Ascending aorta (tissue), 2 donors: ENCODE measurements at places on chromosomes 7 and 10. TPM values are rescaled to one million over a fixed set of nuclear protein-coding genes. Genes with fewer than 3 reads are reported as not detected.
A peak's percentile ranks its signal among the peaks of the same experiment; 100 is the strongest.

GRCh38 chr7:42673951-42674350, 237.9 kb downstream of the C7orf25 start:
- DNase-seq, result no peak
- peaks cover 7% of the 10 kb centered on the region for H3K4me1 ChIP-seq
- H3K27me3 ChIP-seq, result no peaks in the 10 kb centered on the region
- H3K27ac ChIP-seq, result no peak overlapping the region

GRCh38 chr10:69377191-69377590, 39.5 kb downstream of the TACR2 start:
- peaks cover 70% of the 10 kb centered on the region for H3K36me3 ChIP-seq
- H3K27ac ChIP-seq, result peak overlapping the region; percentile 75
- no peak overlapping the region for H3K4me3 ChIP-seq

DNA sequence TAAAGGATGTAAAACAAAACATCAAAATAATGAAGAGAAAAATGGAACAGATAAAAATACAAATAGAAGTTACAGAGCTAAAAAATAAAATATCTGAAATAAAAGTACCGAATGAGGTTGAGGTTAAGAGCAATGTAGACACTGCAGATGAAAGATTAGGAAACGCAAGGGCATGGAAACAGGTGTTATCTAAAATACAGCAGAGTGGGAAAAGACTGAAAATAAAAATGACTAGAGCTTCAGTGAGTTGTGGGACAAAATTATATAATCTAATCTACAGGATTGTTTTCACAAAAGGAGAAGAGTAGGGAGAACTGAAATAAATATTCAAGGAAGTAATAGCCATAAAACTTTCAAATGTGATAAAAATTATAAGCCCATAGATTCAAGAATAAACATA, 123.8 kb downstream of the PTEN start:
- no peaks in the 10 kb centered on the region for H3K36me3 ChIP-seq
- no peak overlapping the region for H3K4me3 ChIP-seq
- H3K27ac ChIP-seq, result no peak overlapping the region
- H3K27me3 ChIP-seq, result no peaks in the 10 kb centered on the region
- no peaks in the 10 kb centered on the region for H3K4me1 ChIP-seq
- DNase-seq, result no peak

DNA sequence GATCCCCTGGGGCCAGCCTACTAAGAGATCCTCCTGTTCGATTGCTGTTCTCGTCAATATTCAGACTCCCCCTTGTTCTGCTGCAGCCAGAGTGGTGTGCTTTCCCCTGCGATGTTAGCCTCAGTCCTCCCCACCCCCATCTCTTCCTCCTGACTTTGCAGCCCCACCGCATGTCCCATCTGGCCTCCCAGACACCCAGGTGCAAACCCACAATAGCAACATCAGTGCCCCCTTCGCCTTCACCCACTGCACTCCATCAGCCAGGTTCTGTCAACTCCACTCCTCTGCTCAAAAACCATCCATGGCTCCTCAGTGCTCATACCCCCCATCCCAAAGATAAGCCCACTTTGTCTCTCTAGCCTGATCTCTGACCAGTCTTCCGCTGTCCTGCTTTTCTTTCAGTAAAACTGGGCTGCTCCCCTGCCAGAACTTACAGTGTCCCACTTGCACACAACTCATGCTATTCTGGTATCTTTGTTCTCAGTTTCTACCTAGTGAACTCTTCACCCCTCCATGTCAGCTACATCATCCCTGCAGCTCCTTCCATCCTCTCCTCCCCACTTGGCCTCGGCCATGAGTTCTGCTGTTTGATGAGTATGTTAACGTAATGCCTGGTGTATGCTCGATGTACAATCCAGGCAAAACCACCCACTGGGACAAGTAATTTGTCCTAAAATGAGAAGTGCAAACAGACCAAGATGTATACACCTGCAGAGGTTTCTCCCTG, 26.6 kb downstream of the COL13A1 start:
- no peak for DNase-seq
- H3K27me3 ChIP-seq, result no peaks in the 10 kb centered on the region
- H3K4me1 ChIP-seq, result no peaks in the 10 kb centered on the region

The STRIP2 gene
- total RNA-seq, result 2.3 TPM

- no peaks in the 10 kb centered on the region for H3K36me3 ChIP-seq
- H3K27me3 ChIP-seq, result no peaks in the 10 kb centered on the region
- DNase-seq, result no peak
- no peak overlapping the region for H3K27ac ChIP-seq
Measured at GRCh38 chr7:158975526-158976467, 119.4 kb downstream of the DYNC2I1 start.

DNA sequence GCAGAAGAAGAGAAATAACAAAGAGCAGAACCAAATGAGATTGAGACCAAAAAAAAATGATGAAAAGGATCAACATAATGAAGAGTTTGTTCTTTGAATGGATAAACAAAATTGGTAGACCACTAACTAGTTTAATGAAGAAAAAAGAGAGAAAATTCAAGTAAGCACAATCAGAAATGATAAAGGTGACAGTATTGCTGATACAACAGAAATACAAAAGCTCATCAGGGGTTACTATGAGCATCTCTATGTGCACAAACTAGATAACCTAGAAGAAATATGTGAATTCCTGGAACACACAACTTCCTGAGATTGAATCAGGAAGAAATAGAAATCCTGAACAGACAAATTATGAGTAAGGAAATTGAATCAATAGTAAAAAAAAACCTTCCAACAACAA, 157.1 kb downstream of the ZEB1 start:
- no peaks in the 10 kb centered on the region for H3K36me3 ChIP-seq
- H3K27me3 ChIP-seq, result no peaks in the 10 kb centered on the region
- no peak for DNase-seq

The GIMAP2 gene
- 12.3 TPM for total RNA-seq

GRCh38 chr7:26760501-26760900, 103.9 kb downstream of the SKAP2 start:
- H3K27me3 ChIP-seq, result no peaks in the 10 kb centered on the region
- no peak for DNase-seq
- H3K36me3 ChIP-seq, result no peaks in the 10 kb centered on the region
- H3K27ac ChIP-seq, result no peak overlapping the region
- H3K4me3 ChIP-seq, result no peak overlapping the region

DNA sequence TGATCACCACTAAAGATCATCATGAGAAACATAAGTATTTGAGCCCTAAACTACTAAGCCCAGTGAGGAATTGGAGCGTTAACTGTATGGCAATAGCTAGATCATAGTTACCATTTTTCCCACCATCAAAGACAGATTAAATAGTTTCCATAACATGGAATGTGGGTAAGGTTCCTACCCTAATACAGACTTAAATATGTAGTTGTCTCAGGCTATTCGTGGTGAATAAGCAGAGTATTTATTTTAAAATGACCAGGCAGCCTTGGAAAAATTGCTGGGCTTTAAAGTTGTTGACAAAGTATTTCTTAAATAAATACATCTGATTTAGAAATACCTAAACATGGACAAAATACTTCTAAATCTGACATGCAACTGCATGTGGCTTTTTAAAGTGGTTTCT, 106.8 kb downstream of the NT5C2 start:
- no peak overlapping the region for H3K4me3 ChIP-seq
- H3K27me3 ChIP-seq, result no peaks in the 10 kb centered on the region
- H3K4me1 ChIP-seq, result no peaks in the 10 kb centered on the region
- no peak for DNase-seq
- peaks cover 68% of the 10 kb centered on the region for H3K36me3 ChIP-seq
- peak overlapping the region; percentile 68 for H3K27ac ChIP-seq

GRCh38 chr7:101891936-101892640, 74.7 kb downstream of the CUX1 start:
- H3K4me1 ChIP-seq, result peaks cover 4% of the 10 kb centered on the region
- no peak overlapping the region for H3K4me3 ChIP-seq
- no peak overlapping the region for H3K27ac ChIP-seq
- H3K27me3 ChIP-seq, result no peaks in the 10 kb centered on the region
- DNase-seq, result no peak

- no peak for DNase-seq
- no peak overlapping the region for H3K27ac ChIP-seq
- H3K4me3 ChIP-seq, result no peak overlapping the region
- H3K27me3 ChIP-seq, result no peaks in the 10 kb centered on the region
- H3K36me3 ChIP-seq, result no peaks in the 10 kb centered on the region
Measured at GRCh38 chr7:18835001-18835690, 282.3 kb downstream of the TWIST1 start.
